ENCODE measurements at places on chromosomes 7 and 10.

DNA sequence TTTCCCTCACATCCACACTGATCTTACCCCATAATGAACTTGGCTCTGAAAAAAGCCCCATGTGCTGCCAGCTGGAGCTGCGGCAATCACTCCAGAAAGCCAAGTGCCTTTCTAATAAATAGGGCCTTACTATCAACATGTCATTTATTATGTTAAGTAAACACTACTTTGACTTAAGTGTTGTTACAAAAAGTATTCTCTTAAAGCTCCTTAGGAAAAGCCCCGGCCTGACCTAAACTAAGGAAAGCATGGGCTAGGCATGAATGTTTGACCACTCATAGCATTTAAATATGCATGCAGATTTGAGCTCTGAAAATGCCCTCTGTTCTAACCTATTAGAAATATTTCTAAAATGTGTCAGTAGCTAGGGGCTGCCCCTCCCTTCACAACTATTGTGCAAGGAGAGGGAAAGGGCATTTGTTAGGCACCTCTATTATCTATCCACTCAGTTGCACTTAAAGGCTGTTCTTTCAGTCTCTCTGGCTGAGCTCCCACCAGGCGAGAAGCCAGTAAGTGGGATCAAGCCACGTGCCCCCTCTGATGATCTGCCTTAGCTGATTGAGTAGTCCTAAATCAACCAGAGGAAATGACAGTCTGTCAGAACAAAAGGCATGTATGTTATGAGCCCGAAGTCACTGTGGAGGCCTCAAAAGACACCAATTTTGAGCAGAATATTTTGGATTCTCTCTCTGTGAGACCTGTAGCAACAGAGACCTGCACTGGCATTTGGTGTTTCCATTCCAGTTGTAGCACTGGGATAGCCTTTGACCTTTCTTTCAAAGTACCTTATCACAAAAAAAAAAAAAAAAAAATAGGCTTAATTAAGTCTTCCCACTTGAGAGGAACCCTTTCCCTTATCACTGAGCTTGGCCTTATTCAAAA is 77.1 kb downstream of the ITGB8 start:
- no peak for DNase-seq

GRCh38 chr10:26978519-26978918 is 117.8 kb upstream of the ABI1 start:
- DNase-seq: no peak

- DNase-seq: no peak
Measured at GRCh38 chr7:132656846-132657776, 80.8 kb upstream of the PLXNA4 start.

- no peak for DNase-seq
Measured at GRCh38 chr10:92729886-92730285, 40.1 kb downstream of the HHEX start.

DNA sequence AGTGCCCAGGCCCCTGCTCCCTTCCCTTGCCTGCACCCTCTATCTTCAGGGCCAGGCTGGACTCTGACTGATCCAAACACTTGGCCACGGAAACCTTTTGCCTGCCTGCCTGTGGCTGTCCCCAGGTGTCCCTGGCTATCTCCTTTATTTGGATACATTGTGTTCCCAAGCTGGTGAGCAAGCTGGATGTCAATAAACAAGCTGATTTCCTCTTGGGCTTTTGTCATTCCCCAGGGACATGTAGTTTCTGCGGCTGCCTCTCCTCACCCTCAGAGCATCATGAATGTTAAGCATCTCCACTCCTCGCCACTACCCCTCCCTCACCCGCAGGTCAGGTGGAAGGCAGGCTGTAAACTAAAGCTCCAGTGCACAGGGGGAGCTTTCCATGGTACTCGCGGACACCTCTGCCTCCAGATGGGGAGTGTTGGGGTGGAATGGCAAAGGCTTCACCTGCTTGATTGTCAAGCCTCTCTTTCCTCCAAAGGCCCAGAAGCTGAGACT is 6.9 kb downstream of the GHRHR start:
- no peak for DNase-seq

DNA sequence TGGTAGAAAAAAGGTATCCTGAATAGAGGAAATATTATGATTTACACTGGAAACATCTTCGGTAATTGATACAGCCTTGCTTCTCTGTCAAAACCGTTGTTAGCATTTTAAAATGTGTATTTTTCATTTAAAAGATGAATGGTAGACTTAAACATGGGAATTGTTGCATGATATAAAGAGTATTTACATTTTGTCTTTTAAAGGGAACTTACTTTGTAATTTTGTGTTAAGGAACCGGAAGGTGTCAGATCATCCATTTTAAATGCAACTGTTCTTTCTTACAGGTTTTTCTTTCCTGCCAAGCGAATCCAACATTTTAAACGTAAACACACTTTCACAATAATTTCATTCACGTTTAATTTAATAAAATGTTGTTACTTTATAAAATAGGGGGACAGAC is 1.8 kb upstream of the IGF2BP3 start:
- DNase-seq: no peak

GRCh38 chr7:80536426-80536825 is 24.6 kb upstream of the GNAT3 start:
- no peak for DNase-seq

GRCh38 chr7:96669812-96670211 is 39.8 kb downstream of the SEM1 start:
- no peak for DNase-seq

GRCh38 chr7:90119178-90119971 is 34.9 kb upstream of the STEAP1 start:
- peak; percentile 0 for DNase-seq

GRCh38 chr7:107785926-107786325 is 17.1 kb downstream of the SLC26A3 start:
- DNase-seq: no peak

- DNase-seq: no peak
Measured at GRCh38 chr7:106049139-106049752, 62.9 kb downstream of the SYPL1 start.

- no peak for DNase-seq
Measured at GRCh38 chr7:32047075-32047474, 23.1 kb downstream of the PDE1C start.

GRCh38 chr7:129949292-129950133 is 3.2 kb downstream of the UBE2H start:
- DNase-seq: no peak

GRCh38 chr10:34474009-34474376 is 341.1 kb downstream of the PARD3 start:
- no peak for DNase-seq

- DNase-seq: no peak
Measured at GRCh38 chr7:6148724-6149360, 117.7 kb downstream of the ANKRD61 start.

DNA sequence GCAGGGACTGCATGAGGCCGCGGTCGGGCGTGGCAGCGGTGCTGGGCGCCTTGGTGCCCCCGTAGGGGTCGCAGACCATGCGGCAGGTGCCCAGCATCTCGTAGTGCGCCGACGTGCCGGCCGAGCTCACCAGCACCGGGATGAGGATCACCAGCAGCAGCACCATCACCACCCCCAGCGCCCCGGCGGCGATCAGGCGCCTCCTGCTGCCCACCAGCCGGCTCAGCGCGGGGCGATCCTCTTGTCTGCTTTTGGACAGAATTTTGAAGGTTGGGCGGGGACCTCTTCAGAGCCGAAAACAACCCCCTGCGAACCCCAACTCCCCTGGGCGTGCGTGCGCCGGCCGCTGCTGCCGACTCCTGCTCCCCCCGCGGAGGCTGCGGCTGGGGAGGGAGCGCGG is 779 bp downstream of the C1QL3 start:
- DNase-seq: no peak

DNA sequence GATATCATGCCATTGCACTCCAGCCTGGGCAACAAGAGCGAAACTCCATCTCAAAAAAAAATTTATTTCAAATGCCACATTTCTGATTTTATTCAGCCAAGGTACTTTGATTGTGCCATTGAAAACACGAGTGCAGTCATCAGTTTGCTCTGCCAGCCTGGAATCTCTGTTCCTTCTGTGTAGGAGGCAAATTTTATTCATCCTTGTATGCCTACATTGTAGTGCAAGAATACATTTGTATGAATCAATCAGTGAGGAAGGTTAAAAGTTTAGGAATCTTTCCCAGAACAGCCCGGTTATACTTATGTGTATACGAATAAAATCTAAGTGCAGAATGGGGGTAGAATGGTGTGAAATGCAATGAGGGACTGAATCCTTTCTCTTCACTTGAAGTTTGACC is 886 bp upstream of the TET1 start:
- DNase-seq: no peak

DNA sequence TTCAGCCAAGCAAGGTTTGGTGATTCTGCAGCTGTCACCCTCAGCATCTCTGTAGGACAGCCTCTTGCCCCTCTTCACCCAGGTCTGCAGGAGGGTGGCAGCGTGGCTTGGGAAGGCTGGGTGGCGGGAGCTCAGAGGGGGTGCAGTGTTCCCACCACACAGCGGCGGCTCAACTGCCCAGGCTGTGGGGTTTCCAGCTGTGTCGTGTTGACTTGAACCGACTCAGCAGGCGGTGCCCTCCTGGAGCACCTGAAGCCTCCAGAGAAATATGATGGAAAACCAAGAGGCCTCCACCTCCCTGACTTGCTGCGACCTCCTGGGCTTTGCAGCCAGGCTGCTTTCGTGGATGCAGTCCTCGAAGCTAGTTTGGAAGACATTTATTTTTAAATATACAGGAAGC is 68.0 kb upstream of the KLF6 start:
- no peak for DNase-seq

- DNase-seq: no peak
Measured at GRCh38 chr10:6400821-6401465, 179.1 kb downstream of the PRKCQ start.

GRCh38 chr7:96426027-96426426 is 104.1 kb upstream of the SLC25A13 start:
- DNase-seq: no peak

DNA sequence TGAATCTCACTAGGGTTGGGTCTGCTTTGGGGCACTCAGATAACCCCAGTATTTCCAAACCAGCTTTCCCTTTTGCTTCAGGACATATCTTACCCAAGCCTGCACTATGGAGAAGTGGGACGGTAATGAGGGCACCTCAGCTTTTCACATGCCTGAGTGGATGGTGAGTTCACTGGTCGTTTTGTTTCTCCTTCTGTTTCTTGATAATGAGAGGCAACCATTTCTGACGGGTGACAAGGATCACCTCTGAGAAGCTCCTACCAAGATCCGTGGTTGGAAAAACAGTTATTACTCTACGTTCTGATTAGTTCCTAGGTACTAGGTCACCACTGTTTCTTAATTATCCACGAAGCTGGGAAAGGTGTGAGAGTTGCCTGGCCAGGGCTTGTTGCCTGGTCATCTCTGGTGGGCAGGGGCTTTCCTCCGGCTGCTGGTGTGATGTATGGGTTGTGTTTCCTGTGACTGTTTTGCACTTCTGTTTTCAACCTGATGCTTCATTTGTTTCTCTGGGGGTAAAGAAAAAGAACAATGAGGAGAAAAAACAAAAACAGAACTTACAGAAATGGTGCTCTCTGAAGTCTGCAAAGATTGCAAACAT is 65.7 kb upstream of the STRIP2 start:
- no peak for DNase-seq

- no peak for DNase-seq
Measured at GRCh38 chr10:63414481-63415260, 51.1 kb downstream of the JMJD1C start.

DNA sequence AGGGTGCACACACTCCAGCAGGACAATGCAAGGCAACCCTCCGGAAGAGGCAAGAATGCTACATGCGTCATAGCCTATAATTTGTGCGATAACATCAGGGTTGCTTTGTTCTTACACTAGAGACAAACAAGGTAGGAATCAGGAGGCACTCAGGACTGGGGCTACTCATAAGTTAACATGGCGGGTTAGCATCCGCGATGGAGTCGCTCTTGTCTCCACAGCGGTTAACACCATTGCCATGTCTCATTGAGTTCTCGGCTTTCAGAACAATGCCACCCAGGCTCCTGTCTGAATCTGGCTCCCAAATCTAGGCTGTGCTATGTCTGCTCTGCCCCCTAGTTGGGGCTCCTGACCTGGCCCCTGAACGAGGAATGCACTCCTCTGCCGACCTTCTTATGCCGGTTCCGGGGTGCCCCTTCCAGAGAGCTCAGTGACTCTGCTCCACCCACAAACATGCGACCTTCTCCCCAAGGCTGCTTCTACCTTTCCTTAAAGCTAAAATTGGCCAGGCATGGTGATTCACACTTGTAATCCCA is 24.9 kb upstream of the SLF2 start:
- no peak for DNase-seq

GRCh38 chr7:30526163-30526562 is 21.5 kb upstream of the GGCT start:
- DNase-seq: no peak

- DNase-seq: no peak
Measured at GRCh38 chr7:70052691-70053090, 454.4 kb downstream of the AUTS2 start.

GRCh38 chr10:82472406-82473335 is 597.7 kb downstream of the NRG3 start:
- DNase-seq: no peak

DNA sequence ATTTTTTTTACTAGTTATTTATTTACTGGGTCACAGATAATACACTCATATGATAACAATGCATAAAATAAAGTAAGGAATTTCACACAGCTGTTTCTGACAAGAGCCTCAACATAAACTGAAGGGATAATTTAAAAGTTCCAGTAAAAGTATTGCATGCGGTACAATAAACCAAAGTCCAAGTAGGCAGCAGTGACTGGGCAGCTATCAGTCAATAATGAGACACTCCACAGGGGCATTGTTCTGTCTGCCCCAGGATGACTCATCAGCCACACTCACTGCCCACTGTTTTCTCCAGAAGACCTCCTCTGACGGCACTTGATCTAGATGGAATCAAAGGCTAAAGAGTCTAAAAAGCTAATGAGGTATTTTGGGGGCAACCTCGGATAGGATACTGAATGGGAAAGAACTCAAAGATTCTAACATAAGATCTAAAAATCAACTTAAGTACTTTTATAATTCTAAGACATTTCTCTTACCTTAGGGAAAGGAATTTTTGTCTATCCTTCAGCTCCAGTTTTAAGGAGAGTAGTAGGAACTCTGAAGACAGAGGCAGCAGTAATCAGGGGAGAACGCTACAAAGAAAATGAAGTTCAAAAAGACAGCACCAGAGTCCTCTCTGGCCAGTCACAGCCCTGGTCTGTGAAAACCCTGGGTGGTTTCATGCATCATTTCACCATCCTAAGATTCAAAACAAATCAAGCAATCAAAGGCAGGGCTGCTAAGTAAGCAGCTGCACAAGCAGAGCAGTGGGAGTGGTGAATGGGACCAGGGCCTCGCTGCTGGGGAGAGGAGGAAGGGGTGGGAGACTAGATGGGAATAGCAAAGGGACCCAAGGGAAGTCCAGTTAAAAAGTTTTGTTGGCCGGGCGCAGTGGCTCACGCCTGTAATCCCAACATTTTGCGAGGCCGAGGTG is 175.1 kb downstream of the AVL9 start:
- DNase-seq: no peak

- no peak for DNase-seq
Measured at GRCh38 chr7:78329001-78329655, 530.6 kb downstream of the PHTF2 start.

DNA sequence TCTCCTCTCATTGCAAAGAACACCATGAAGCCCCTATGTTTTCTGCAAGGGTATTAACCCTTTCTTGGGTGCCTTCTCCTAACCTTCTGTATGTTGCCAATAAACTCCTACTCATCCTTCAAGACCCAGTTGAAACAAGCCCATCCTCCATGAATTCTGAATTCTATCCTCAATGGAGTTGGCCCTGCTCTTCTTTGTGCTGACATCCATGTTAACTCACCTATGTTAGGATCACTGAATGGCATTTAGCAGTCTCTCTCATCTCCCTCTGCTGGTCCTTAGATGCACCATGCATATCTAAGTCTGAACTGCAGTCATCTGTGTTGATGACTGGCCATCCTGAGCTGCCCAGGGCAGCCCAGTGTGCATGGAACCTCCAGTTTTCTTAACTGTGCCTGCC is 129.8 kb downstream of the BUB3 start:
- no peak for DNase-seq

- DNase-seq: no peak
Measured at GRCh38 chr7:116395141-116395791, 104.3 kb upstream of the CAV2 start.

Measured in stimulated activated CD8-positive, alpha-beta memory T cell treated with anti-CD3 and anti-CD28 coated beads, Interleukin-15, amount 100 ng/mL, for 1 hour (primary cell).